ENCODE measurements at places on chromosomes 7 and 10.

DNA sequence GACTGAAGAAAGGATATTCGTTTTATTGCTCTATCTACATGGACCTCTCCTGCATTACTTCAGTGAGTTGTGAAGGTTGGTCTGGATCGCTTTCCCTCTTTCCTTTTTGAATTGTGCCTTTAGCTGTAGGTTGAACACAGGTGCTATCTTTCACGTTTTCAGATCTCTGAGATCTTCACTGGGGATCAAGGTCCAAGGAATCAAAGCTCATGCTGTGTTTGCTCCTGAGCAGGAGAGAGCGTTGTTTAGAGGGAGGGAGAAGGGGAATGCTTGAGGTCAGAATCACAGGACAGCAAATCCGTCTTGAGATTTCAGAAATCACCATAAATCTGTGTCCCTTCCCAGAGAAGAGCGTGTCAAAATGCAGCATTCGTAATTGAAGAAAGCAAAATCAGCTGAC, 105.0 kb downstream of the INSYN2A start:
- DNase-seq, result no peak

DNA sequence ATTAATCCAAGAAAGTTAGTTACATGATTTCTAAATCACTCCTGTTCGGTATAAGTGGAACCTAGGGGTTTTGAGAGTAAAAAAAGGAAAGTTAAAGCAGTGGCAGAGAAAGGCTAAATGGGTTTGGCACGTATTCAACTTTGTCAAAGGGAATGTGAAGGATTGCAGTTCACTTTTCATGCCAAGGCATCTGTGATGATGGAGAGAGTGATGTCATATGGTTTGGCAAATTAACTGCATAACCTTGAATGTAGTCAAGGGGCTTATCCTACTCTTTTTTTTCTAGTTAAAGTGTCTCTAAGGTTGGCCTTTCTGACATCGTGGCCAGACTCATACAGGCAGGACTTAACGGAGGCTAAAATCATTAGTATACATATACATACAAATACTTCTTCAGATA, 277.8 kb downstream of the EXOC4 start:
- no peak for DNase-seq

DNA sequence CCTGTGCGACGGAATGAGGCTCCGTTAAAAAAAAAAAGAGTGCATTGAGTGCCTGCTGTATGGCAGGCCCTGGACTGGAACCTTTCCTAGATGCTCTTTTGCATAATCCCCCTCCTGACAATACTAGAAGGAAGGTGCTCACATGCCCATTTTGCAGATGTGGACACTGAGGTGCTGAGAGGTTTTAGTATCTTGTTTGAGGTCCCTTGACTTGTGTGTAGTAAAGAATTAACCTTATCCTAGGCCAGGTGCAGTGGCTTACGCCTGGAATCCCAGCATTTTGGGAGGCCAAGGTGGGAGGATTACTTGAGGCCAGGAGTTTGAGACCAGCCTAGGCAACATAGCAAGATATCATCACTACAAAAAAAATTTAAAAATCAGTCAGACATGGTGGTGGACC, 46.6 kb downstream of the TMEM130 start:
- no peak for DNase-seq

- DNase-seq, result no peak
Measured at GRCh38 chr7:83161186-83161585, 1.5 kb downstream of the PCLO start.

GRCh38 chr7:50207686-50208255, 96.7 kb upstream of the IKZF1 start:
- DNase-seq, result no peak

- no peak for DNase-seq
Measured at GRCh38 chr10:69078311-69078710, 9.6 kb upstream of the SRGN start.

GRCh38 chr7:47290466-47290865, 291.4 kb downstream of the TNS3 start:
- no peak for DNase-seq

DNA sequence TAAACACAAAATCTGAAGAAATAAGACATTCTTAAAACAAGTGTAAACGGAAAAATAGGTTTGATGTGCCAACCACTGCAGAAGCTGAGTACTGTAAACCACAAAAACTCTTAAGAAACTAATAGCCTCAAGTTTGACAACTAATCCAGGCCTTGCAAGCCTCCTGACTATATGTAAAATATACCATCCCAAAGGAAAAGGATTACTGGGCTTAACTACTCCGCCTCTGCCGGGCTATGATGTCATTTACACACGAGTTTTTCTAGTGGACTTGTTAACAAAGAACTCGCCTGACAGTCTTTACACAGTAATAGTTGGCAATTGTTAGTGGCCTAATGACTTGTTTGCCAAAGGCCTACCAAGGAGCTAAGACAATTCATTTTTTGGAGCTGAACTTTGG, 2.1 kb downstream of the KIF5B start:
- DNase-seq, result no peak

GRCh38 chr10:91032611-91033206, 111.8 kb upstream of the ANKRD1 start:
- no peak for DNase-seq

DNA sequence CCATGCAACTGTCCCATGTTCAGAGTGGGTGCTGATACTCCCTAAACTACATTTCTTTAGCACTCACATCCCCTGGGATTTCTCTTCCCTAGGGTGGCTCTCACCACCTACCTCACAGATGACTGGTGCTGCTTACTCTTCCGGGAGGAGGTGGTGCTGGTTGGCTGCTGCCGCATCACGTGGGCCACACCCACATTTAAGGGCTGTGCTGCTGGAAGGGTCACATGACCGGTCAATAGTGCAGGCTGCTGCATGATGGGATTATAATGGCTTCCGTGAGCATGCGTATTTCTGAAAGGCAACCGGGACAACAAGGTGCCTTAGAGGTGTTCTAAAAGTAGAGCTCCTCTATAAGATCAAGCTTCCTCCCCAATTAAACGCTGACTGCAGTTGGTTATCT, 76.8 kb downstream of the CLEC2L start:
- no peak for DNase-seq

GRCh38 chr7:67553378-67553777, 556.7 kb downstream of the TYW1 start:
- no peak for DNase-seq

DNA sequence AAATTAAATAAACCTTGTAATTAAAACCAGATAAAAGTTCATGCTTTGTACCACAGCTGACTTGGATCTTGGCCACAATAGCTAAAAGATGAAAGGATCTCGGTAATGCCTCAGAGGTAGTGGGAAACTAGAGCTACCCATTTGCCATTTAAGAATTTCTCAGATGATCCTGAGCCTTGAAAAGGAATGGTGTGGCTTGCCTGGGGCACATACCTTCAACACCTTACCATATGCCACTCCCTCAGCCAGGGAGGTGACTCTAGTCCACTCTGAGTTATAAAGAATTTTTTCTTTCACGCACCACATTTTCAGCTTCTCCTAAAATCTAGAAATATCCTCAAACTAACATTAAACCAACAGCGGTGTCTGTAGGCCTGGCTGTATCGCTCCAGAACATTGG, 516.3 kb upstream of the TEX47 start:
- DNase-seq, result no peak

GRCh38 chr10:8544057-8544380, 489.5 kb downstream of the GATA3 start:
- no peak for DNase-seq

GRCh38 chr7:135167365-135167917, 3.1 kb downstream of the CYREN start:
- DNase-seq, result no peak

DNA sequence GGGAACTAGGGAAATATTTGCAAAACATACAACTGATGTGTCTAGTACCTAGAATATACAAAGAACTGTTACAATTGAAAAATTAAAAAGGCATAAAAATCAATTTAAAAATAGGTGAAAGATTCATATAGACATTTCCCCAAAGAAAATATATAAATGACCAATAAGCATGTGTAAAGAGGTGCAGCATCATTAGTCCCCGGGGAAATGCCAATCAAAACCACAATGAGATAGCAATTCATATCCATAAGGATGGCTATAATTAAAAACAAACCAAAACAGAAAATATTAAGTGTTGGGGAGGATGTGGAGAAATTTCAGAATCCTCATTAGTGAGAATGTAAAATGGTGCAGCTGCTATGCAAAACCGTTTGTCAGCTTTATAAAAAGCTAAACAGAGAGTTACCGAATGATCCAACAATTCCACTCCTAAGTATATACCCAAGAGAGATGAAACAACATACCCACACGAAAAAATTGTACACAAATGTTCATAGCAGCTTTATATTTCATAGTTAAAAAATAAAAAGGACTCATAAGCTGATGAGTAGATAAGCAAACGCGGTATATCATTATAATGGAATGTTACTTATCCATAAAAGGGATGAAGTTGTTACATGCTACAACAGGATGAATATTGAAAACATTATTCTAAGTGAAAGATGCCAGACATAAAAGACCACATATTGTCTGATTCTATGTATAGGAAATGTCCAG, 210.1 kb upstream of the INHBA start:
- DNase-seq, result no peak

- no peak for DNase-seq
Measured at GRCh38 chr10:47195274-47195885, 104.6 kb upstream of the GDF10 start.

- DNase-seq, result no peak
Measured at GRCh38 chr7:34042406-34042805, 137.1 kb downstream of the BMPER start.

- peak; percentile 70 for DNase-seq
Measured at GRCh38 chr7:148698397-148699023, at the start of gene CUL1. Gene CUL1, plus strand, starts transcription at chr7:148698903. Its CDS starts 31,220 bp downstream, at chr7:148730123.

- DNase-seq, result no peak
Measured at GRCh38 chr10:86651021-86651471, 3.3 kb upstream of the OPN4 start.

DNA sequence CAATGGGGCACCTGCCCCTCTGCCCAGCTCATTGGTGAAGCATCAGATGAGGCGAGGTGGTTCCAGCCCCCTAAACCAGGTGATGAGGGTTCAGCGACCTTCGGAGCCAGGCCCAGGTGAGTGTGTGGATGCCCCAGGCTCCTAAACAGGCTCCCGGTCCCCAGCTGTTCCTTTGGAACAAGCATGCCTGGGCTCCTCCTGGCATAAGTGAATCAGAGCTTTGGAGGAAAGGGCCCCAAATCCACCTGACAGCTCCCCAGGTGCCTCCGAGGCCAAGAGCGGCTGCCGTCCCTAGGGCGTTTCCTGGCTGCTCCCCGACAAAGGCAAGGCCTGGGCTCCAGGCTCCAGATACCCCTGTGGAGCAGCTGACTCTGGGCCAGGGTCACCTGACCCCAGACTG, 61.3 kb downstream of the YKT6 start:
- DNase-seq, result no peak

DNA sequence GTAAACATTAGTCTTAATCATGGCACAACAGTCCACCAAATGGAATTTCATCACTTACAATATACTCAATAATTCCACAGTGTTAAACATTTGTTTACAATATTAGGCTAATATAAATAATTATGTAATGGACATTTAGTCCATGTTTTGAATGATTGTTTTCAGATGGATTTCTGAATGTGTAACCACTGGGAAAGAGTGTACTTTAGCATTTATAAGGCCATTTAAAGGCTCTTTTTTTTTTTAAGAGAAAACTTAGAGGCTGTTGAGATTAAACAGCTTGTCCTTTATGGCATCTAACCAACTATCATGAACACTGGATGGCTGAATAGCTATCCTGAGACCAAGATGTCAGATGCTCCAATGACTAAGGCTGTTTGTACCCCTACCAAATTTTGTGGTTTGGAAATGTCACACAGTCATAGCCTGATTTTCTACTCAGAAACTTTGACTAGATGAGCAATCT, 248.3 kb upstream of the GLI3 start:
- DNase-seq, result no peak

- DNase-seq, result no peak
Measured at GRCh38 chr7:55420530-55420929, 55.4 kb downstream of the LANCL2 start.

DNA sequence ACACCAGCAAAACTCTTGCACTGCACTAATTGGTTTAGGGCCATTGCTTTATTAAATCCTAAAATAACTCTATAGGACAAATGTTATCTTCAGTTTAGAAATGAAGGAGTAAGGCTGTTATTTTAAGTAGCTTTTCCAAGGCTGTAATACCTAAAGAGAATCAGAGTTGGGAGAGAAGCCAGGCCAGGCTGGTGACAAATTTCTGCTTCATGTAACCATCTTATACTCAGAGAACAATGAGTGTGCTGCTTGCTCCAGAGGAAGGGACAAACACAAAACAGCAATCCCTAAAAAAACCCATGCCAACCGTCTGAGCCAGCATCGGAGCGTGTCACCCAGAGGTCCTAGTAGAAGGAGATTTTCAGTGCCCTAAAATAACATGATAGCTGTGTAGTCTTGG, 49.7 kb upstream of the TARP start:
- no peak for DNase-seq

DNA sequence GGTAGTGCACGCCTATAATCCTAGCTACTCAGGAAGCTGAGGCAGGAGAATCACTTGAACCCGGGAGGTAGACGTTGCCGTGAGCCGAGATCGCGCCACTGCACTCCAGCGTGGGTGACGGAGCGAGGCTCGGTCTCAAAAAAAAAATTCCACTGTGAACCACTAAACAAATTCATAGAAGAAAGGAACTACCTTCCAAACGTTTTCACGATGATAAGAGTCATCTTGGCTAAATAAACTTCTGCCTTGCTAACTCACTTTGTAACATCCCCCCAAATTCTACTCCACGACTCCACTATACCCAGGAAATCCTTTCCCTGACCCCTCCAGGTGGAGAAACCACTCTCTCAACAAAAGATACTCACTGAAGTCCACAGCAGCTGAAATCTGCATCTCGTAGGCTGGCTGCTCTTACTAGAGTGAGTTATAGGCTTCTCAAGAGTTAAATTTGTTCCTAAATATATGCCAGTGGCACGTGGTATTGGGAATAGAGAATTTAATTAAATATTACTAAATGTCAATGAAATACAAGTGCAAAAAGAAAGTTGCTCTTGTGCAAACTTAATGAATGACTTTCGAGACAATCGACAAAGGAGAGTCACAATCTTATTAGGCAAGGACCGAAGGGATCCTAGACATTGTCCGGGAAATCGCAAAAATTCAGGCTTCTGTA, 1.6 kb upstream of the GTF2I start:
- no peak for DNase-seq

GRCh38 chr7:157962458-157963306, 624.9 kb downstream of the PTPRN2 start:
- no peak for DNase-seq

DNA sequence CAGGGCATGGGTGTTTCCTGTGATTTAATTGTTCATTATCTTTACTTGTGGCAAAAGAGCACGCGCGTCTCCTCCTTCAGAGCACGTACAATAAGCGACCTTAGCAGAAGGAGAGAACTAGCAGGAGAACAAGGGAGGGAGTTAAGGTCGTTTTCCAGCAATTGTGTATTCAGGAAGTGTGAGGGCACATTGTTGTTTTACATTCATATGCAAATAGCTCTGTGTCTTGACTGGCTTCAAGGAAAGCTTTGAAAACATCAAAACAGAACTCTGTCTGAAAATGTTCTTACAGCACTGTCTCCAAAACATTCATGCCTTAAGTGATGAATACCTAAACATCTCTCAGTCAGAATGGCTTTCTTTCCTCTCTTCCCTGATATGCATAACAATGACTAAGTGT, 499.1 kb downstream of the ACTR3B start:
- no peak for DNase-seq

- DNase-seq, result no peak
Measured at GRCh38 chr7:151349507-151349853, 7.9 kb downstream of the NUB1 start.

GRCh38 chr10:26219676-26220075, 3.1 kb downstream of the GAD2 start:
- DNase-seq, result no peak
